ENCODE measurements at places on chromosomes 2 and 18. TPM values are rescaled to one million over a fixed set of nuclear protein-coding genes. Genes with fewer than 3 reads are reported as not detected.

ATP9B gene
- 22.7 TPM for total RNA-seq

DSG3 gene
- total RNA-seq: not detected

EIF2AK2 gene
- 16.7 TPM for total RNA-seq

CREG2 gene
- not detected for total RNA-seq

SERPINB2 gene
- 1.9 TPM for total RNA-seq

SFXN5 gene
- total RNA-seq: 8.4 TPM

NTSR2 gene
- total RNA-seq: not detected

CXCR1 gene
- total RNA-seq: not detected

KHK gene
- total RNA-seq: 5.5 TPM

CYP27C1 gene
- 0.52 TPM for total RNA-seq

GPATCH11 gene
- 7.5 TPM for total RNA-seq

GRHL1 gene
- 6.8 TPM for total RNA-seq

VAMP8 gene
- 86.5 TPM for total RNA-seq

PSMA8 gene
- not detected for total RNA-seq

PLEKHH2 gene
- total RNA-seq: 4.2 TPM

SLC4A3 gene
- 12.2 TPM for total RNA-seq

KCNK3 gene
- total RNA-seq: 5.1 TPM

LHCGR gene
- not detected for total RNA-seq

GALR1 gene
- total RNA-seq: not detected

CFC1 gene
- total RNA-seq: not detected

OBSL1 gene
- total RNA-seq: 38.8 TPM

GLB1L gene
- total RNA-seq: 11.0 TPM

ZNF385B gene
- total RNA-seq: 0.69 TPM

RAB6D gene
- not detected for total RNA-seq

LCLAT1 gene
- total RNA-seq: 13.4 TPM
